ENCODE measurements at places on chromosomes 1 and 21.

GRCh38 chr1:172488393-172488792 lies 44.5 kb upstream of the PIGC start:
- DNase-seq, result no peak

DNA sequence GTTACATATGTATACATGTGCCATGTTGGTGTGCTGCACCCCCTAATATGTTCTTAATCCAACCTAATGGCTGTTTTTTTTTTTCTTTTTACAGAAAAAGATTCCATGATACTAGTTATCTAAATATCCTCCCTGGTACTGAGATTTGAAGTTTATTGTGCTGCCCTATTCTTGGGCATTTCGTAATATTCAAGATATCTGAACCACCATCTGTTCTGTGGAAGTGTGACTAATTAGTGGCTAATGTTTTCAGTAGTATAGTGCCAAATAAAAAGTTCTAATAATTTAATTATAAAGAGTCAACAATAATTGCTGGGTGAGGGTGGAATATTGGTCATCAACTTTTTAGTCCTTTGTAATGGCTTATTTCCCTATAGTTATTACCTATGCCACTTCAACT lies 217.5 kb downstream of the GABPA start:
- no peak for DNase-seq

GRCh38 chr1:110779636-110780035 lies 93.3 kb upstream of the CD53 start:
- no peak for DNase-seq

DNA sequence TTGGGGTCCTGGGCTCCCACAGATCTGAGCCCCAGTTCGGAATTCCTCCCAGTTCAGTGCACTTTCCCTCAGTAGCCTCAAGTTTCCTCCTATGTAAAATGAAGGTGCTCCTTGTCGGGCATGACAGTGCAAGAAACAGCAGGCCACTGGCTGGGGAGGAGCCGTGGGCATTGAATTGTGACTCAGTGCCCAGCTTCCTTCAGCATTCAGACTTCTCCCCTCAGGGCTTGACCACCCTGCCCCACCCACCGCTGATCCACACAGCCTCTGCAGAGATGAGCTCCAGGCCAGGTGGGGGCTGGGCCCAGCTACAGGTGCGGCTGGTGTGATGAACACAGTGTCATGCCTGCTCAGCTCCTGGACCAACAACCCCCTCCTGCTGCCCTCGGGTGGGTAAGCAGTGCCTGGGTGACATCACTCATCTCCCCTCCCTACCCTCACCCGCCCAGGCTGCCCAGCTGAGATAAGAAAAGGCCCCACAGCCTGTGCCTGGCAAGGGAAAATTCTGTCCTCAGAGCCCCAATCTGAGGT lies 4.9 kb downstream of the MOB3C start:
- no peak for DNase-seq

DNA sequence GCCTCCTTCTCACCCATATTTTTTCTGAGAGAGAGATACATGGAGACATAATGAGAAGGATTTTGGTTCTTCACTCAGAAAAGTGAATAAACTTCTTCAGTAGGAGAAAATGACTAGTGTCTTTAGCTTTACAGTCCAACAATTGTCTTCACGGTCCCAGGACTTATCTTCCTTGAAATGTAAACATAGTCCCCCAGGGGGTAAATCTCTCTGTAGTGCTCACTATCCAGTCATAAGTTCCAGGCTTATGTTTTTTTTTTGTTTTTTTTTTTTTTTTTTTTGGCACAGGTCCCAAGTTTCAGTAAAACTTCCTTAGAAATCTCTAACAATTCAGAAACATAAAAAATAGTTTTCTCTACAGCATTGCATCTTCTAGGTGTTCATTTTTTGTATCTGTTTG lies 890.2 kb upstream of the B3GALT2 start:
- DNase-seq, result no peak

- DNase-seq, result no peak
Measured at GRCh38 chr1:80054129-80054528, 1047.6 kb upstream of the ADGRL4 start.

DNA sequence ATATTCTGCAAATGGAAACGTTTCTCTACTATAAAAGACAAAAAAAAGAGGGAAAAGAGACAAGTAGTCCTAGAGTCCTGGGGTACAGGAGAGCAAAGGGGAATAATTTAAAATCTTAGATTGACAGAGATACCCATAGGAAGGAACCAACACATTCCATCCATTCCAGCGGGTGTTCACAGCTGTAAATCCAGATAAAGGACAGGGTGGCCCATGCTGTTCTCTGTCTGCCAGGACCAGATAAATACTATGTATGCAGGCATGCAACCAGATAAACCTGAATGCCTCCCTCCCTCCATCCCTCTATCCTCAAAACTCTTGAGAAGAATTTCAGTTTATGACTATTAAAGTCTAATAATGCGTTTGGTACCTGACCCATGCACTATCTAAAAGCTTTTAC lies 131.8 kb downstream of the PTPN14 start:
- no peak for DNase-seq

DNA sequence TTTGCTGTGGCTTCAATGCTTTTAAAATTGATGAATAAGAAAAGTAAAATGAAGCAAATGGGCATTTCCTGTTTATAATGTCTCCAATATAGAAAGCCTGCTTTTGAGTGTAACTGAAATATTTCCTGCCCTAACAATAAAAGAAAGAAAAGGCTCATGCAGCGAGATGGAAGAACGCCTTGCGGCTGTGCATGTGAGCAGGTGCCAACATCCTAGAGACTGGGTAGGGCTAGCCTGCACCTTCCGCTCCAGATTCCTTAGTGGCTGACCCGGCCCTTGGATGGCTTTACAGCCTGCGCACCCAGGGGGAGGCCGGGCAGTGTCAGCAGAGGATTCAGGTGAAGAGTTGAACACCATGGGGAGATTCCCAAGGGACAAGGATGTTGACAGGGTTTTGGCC lies 21.8 kb downstream of the CNIH3 start:
- DNase-seq, result no peak

- DNase-seq, result no peak
Measured at GRCh38 chr21:29343519-29343918, 44.8 kb downstream of the BACH1 start.

- DNase-seq, result no peak
Measured at GRCh38 chr1:38608202-38608864, 251.2 kb downstream of the RRAGC start.

GRCh38 chr1:35530168-35530567 lies 27.0 kb downstream of the KIAA0319L start:
- no peak for DNase-seq

GRCh38 chr1:53408013-53408754 lies 51.0 kb upstream of the DMRTB1 start:
- no peak for DNase-seq

- DNase-seq, result no peak
Measured at GRCh38 chr1:230493264-230493663, 67.1 kb upstream of the PGBD5 start.

GRCh38 chr1:94713472-94714141 lies 106.5 kb upstream of the SLC44A3 start:
- DNase-seq, result no peak

- DNase-seq, result no peak
Measured at GRCh38 chr1:154940651-154941194, 4.2 kb upstream of the PMVK start.

DNA sequence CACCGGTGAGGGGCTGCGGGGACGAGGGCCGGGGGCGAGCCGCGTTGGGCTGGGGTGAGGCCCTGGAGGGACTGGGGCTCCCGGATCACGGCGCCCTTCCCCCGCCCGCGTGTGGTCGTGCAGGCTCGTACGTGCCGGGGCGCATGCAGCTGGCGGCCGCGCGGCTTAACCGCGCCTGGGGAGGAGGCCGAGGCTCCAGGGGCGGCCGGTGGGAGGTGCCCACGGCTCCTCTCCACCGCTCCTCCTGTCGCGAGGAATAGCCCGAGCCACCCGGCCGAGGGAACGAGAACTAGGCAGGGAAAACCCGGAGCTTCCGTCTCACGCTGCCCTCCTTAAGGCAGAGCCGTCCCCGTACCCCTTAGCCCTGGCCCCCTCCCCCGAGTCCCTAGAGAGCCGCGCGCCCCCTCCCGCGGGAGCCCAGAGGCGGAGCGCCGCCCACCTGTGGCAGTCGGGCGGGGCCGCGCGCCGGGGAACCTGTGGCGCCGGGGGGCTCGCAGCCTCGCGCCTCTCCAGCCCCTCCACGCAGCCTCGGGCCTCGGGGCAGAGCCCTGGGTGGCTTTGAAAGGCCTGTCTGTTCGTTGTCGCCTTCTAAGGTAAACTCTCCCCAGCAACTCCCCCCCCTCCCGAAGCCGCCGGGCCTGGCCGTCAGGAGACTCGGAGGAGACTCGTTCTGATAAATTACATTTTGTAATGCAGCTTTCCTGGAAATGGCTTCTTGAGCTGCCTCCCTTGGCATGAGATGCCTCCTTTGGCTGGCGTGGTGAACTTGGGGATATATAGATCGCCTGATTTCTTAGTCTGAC lies 746 bp downstream of the AK4 start:
- DNase-seq, result no peak

GRCh38 chr1:116988908-116989307 lies 12.7 kb upstream of the CD101 start:
- no peak for DNase-seq

- no peak for DNase-seq
Measured at GRCh38 chr1:172085317-172085716, 244.0 kb downstream of the DNM3 start.

GRCh38 chr1:202351725-202352124 lies 3.2 kb downstream of the PPP1R12B start:
- DNase-seq, result no peak

DNA sequence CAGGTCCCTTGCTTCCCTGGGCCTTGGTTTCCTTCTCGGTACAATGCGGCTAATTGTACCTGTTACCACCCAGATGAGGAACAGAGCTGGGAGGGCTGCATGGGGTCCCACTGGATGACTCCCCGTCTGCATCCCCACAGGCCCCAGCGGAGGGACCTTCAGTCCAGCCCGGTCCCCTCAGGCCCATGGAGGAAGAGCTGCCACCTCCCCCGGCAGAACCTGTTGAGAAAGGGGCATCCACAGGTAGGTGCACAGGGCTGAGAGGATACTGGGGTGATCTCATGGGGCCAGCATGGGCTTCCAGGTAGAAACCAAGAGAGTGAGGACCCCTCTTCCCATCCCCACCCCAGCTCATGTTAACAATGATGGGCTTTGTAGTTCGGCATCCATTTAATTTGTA lies 9.8 kb downstream of the FBLIM1 start:
- DNase-seq, result no peak

GRCh38 chr1:233480198-233480597 lies 133.7 kb upstream of the KCNK1 start:
- DNase-seq, result no peak

DNA sequence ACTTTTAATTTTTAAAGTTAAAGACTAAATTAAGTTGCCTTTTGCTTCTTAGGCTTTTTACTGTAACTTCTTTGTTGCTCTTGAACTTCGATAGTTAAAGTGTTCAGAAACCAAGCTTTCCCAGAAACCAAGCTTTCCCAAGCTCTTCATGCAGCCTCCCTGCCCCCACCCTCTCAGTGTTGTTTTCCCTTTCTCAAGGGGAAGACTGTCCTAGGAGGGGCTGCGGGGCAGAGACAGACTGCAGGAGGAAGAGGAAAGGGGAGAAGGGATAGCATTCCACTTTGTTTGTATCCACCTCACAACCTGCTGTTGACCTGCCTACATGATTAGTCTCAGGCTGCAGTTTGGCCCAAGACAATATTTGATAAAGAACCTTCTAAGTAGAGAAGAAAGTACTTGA lies 39.0 kb upstream of the DIPK1A start:
- no peak for DNase-seq

- DNase-seq, result no peak
Measured at GRCh38 chr1:2561898-2562895, 6.0 kb downstream of the TNFRSF14 start.

DNA sequence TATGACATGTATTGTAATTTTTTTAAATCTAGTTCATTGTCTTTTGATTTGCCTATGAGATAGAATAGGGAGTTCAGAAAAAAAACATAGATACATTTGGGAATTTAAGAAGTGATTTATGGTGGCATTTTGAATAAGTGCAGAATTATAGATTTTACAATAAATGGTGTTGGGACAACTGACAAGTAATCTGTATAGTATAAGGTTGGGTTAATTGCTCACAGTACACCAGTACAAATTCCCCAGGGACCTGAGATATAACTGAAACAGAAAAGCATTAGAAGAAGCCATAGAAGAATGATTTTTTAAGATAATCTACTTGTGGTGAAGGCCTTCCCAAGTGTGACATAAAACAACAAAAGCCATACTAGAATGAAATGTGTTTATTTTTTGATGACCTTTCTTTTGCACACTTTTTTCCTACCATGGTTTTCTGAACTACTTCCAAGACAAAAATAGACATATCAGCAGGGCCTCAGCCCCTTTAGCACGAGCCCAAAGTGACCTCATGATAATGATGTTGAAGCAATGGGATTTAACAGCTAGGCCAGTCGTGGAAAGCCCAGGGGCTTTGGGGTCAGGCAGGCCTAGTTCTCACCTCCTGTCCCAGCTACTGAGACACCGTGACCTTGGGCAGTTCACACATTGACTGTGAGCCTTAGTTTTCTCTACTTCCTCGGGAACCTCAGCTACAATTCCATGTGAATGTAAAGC lies 87.4 kb downstream of the GREM2 start:
- DNase-seq, result no peak

GRCh38 chr1:9798236-9799130 lies 25.3 kb downstream of the CLSTN1 start:
- no peak for DNase-seq

DNA sequence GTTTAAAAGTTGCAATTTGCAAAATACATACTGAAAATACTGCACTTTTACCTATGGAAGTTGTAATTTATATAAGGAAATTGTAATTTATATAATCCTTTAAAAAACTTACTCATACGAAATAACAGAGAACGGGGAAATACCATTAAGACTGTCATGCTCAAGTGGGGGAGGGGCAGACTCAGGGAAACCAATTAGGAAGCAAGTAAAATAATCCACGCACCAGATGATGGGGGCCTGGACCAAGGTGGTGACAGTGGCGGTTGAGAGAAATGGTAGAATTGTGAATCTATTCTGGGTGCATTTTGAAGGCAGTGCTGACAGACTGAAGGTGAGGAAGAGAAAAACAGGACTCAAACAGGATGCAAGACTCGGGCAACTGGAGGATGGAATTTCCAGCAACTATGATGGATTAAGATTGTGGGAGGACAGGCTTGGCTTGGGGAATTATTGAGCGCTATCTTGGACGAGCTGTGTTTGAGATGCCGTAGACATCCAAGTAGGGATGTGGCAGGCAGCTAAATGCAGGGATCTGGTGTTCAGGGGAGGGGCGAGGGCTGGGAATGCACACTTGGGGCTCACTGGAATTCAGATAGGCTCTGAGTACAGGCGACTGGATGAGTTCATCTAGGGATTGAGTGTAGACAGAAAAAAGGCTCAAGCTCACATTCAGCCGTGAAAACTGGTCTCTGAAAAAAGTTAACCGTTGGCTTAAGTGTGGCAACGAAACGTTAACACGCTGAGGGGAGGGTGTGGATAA lies 977 bp downstream of the LCA5L start:
- DNase-seq, result no peak

GRCh38 chr1:119888476-119888875 lies 7.8 kb downstream of the ADAM30 start:
- no peak for DNase-seq

GRCh38 chr1:198713081-198713480 lies 74.2 kb downstream of the PTPRC start:
- DNase-seq, result no peak
